ENCODE measurements at places on chromosomes 12 and 14. TPM values are rescaled to one million over a fixed set of nuclear protein-coding genes. Genes with fewer than 3 reads are reported as not detected.

Gene ZNF605
- 12.6 TPM for total RNA-seq

Gene PTMS
- total RNA-seq, result 234 TPM

Gene P3H3
- total RNA-seq, result 25.7 TPM

Gene FGF23
- 0.46 TPM for total RNA-seq

Gene GPRC5A
- total RNA-seq, result 0.78 TPM

Gene PRH1
- total RNA-seq, result 10.2 TPM

Gene A2M
- total RNA-seq, result 588 TPM

GRCh38 chr14:28773861-28774691 is 7.5 kb downstream of the FOXG1 start:
- no peak for DNase-seq

DNA sequence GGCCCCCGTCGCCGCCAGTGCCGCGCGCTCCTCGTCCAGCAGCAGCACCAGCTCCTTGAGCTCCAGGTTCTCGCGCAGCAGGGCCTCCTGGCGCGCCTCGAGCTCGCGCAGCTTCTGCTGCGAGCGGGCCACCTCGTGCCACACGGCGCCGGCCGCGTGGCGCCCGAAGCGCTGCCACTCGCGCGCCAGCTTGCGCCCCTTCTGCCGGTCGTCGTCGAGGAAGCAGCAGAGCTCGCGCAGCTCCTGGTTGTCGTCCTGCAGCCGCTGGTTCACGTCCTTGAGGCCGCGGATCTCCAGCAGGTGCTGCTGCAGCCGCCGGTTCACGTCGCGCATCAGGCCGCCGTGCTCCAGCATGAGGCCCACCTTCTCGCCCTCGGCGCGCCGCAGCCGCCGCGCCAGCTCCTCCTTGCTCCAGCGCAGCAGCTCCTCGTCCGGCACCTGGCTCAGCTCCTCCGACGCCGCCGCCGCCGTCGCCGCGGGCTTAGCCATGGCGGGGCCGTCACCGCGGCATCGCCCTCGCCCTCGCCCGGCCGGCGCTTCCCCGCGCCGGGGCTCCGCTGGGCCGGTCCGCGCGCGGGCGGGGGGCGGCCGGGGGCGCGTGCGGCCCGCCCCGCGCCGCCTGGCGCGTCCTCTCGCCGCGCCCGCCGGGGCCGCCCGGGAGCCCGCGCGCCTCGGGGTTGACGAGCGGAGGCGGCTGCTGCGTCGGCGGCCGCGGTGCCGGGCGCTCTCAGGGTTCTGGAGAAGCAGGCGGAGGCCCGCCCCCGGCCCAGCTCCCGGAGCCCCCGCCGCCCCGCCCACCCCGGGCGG is at the start of gene CCDC85C:
TSS of gene CCDC85C (minus strand) at position 737 of the 807 bp plus-strand sequence. CDS start at position 489, 248 bp downstream.
- DNase-seq, result no peak

GRCh38 chr12:77488041-77488620 is 342.6 kb upstream of the NAV3 start:
- no peak for DNase-seq

- DNase-seq, result no peak
Measured at GRCh38 chr12:14959463-14959862, 1.9 kb downstream of the ARHGDIB start.

- no peak for DNase-seq
Measured at GRCh38 chr14:77007183-77007974, 21.1 kb downstream of the IRF2BPL start.

- DNase-seq, result no peak
Measured at GRCh38 chr12:12543959-12544358, 18.7 kb downstream of the DUSP16 start.

DNA sequence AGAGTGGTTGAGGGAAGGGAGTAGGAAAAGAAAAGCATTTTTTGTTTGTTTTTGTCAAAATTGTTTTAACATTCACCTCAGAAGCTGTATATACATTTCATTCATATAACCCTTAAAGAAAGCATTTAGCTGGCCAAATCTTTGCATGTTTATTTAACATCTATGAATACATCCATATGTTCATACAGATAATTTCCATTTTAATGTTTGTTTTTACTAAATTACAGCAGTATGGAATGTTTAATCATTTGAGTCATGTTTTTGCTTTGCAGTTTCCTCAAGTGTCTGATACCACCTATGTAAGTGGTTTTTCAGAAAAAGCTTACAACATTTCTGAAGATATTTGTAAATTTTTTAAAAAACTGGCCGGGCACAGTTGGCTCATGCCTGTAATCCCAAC is 84.3 kb upstream of the ATF1 start:
- no peak for DNase-seq

DNA sequence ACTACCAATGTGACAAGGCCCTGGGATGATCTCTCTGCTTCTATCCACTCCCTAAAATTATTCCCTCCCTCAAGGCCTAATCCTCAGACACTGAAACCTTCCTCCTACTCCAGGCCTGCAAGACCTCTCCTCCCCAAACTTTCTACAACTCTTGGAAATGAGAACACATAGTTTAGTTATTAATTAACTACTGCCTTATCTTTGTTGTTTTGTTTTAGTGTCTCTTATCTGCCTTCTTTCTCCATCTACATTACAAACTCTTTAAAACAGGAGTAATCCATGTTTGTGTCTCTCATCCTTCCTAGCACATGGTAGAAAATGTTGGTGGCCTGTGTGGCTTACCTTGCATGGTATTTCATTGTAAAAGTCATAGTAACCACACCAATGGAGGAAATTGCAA is 139.9 kb upstream of the G2E3 start:
- no peak for DNase-seq

DNA sequence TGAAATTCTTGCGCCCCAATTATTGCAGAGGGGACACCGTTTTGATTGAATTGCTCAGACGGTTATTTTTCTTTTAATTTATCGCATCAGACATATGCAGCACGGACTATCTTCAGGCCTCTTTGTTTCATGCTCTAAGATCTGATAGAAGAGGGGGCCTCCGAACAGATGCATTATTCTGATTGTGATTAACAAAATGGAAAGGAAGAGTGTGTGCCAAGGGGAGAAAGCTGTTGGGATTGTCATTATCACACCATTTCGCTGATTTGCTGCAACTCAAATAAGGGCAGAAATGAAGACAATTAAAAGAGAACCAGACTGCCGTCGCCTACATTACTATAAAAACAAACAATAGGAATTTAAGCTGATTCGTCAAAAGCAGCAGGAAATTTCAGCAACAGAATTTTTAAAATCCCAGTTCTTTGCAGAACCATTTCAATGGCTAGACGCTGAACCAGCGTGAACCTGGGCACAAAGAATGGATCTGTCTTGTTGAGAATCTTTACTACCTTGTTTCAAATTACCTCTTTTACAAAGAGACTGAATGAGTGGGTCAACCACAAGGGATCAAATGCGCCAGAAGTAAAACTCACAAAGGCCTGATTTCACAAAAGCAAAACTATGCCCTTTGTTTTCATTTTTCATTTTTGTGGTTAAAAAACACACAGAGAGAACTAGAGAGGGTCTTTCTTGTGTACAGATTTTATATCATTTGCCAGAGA is 30.6 kb downstream of the TMEM132D start:
- no peak for DNase-seq

DNA sequence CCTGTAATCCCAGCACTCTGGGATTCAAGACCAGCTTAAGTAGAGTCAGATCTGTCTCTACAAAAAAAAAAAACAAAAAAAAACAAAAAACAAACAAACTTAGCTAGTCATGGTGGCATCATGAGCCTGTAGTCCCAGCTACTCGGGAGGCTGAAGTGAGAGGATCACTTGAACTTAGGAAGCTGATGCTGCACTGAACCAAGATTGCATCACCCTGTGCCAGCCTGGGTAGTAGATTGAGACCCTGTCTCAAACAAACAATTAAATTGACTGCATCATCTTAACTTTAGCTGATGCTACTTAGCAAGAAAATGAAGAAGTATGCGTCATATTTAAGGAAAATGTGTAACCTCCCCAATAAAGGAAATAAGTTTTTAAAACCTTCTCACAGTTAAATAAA is 136.6 kb upstream of the ATXN7L3B start:
- DNase-seq, result no peak

DNA sequence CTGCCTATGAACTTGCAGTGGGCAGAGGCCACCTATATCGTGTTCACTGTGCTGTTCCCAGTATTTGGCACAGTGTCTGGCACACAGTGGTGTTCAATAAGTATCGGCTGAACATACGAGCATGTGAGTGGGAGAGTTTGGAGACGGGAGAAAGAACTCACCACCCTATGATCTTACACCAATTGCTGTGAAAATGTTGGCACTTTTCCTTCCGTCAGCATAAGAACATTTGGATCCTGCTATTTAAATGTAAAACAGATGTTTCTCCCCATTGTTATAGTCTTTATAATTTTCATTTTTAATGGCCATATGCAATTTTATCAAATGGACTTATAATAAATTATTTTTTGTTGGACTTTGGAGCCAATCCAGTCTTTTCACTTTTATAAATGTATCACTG is 144.4 kb downstream of the EFCAB11 start:
- DNase-seq, result no peak
